SK-N-SH (cell line): ENCODE measurements at places on chromosomes 3 and 15.

GRCh38 chr3:53040351-53040820 lies 5.5 kb downstream of the SFMBT1 start:
- no peak for DNase-seq

DNA sequence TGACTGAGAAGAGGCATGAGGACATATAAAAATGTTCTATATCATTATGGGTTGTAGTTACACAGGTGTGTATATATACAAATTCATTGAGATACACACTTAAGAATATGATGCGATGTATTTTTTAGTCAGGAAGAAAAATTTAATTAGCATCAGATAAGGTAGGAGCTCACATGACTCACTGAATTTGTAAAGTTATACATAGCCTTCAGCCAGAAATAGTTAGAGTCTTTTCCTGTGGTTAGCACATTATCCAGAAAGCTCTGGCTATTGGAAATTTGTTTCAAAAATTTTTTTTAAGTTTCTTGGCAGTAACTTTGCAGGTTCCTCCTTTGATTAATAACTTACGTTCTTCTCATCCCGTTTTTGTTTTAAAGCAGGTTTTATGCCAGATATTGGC lies 88.6 kb downstream of the STT3B start:
- no peak for DNase-seq

DNA sequence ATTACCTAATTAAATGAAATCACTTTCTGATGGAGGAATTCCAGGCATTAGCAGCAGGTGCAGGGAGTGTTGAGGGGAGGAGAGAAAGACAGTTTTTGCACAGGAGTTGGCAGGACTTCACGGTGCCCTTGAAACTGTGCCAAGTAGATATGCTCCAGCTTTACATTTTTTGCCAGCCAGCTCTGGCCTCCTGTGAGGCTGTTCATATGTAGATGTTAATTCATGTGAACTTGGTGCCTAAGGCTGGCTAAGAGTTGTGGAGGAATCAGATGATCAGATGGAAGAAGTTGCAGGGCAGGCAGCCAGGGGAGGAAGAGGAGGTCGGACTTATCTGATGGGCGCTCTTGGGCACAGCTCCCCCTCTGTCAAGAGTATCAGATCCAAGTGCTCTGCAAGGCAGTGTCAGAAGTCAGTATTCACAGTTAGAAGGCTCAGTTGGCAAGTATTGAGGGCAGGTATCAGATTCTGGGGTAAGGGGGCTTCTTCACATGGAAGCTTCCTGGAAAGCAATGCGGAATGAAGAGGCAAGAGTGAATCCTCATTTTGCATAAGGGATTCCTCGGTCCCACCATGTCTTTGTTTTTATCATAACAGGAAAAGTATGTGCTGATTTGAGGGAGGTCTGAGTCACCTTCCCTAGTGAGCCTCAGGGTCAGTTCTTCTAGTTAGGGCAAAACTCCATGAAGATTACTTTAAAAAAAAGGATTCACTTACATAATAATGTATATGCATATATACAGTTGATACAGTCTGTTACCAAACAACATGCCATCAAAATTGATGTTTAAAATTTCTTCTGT lies 172.6 kb upstream of the UMPS start:
- peak; percentile 27 for DNase-seq

DNA sequence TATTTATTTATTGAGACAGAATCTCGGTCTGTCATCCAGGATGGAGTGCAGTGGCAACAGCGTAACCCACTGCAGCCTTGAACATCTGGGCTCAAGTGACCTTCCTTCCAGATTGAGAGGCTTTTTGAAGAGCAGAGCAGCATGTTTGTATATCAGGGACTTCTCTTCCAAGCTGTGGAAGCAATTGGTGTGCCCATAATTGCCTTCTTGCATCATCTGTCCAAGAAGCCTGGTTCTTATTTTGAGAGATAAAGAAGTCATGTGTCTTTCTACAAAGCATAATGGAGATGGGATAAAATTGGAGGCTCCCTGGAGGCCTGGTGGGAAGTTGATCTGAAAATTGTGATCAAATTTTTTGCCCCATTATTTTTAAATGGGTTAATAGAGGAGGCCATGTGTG lies 183.8 kb upstream of the MCTP2 start:
- no peak for DNase-seq

- no peak for DNase-seq
Measured at GRCh38 chr3:65352951-65353350, 665.2 kb upstream of the ADAMTS9 start.

- no peak for DNase-seq
Measured at GRCh38 chr3:121629601-121630000, 31.1 kb downstream of the HCLS1 start.

DNA sequence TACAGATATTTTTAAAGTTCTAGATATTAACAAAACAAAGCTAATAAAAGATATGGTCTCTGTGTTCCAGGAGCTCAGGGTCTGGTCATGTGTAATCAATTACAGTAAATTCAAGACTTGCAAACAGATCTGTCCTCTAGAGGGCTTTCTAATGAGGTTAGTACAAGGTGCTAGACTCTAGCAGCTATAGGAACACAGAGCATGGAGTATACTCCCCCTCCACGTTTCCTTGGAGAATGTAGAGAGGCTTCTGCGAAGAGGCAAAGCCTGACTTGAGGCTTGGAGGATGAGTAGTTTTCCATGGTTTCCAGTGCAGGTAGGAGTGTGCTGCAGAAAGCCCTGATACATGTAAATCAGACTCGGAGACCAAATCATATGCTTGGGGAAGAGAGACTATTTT lies 32.7 kb upstream of the DLG1 start:
- DNase-seq = no peak

DNA sequence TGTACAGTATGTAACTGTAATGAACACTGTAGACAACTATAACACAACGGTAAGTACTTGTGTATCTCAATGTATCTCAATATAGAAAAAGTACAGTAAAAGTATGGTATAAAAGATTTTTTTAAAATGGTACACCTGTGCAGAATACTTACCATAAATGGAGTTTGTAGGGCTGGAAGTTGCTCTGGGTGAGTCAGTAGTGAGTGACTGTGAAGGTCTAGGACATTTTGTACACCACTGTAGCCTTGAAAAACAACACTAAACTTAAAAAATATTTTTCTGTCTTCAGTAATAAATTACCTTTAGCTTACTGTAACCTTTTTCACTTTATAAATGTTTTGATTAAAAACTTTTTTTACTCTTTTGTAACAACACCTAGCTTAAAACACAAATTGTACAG lies 142.9 kb downstream of the ATG7 start:
- DNase-seq = no peak

GRCh38 chr3:189122110-189122509 lies 49.7 kb upstream of the TPRG1 start:
- DNase-seq = no peak
